ENCODE measurements at places on chromosomes 6 and 20.

GRCh38 chr20:60000271-60001042 lies 42.2 kb downstream of the CDH26 start:
- no peak for DNase-seq

- DNase-seq: peak; percentile 39
Observed at GRCh38 chr20:5511930-5512329, 195.2 kb upstream of the PROKR2 start.

DNA sequence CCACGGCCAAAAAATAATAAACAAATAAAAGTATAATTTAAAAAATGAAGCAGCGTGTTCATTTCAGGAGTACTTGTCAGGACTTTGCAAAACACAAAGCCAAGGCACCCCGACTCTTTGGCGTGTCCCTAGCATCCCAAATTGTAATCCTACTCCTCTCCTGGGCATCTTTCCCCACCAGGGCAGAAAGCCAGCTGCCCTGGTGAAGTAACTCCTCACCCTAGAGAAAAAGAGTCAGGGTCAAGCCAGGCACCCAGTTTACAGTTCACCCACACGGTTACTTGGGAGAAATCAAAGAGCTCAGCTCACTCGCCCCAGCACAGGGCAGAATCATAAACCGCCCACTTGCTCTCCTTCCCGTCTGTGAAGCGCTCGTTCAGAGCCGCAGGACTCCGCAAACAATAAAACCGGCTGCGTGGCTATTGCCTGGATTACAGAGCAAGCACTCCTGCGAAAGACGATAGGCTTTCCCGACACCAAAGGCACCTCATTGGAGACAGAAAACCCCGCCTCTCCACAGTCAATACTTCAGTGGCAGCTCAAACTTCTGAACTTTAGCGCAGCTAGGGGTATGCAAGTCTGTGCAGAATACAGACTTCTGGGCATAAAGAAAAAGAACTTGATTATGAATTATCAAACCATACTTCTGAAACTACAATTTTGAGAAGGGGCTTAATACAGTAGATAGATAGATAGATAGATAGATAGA lies 73.0 kb upstream of the NHSL1 start:
- DNase-seq: peak; percentile 76

DNA sequence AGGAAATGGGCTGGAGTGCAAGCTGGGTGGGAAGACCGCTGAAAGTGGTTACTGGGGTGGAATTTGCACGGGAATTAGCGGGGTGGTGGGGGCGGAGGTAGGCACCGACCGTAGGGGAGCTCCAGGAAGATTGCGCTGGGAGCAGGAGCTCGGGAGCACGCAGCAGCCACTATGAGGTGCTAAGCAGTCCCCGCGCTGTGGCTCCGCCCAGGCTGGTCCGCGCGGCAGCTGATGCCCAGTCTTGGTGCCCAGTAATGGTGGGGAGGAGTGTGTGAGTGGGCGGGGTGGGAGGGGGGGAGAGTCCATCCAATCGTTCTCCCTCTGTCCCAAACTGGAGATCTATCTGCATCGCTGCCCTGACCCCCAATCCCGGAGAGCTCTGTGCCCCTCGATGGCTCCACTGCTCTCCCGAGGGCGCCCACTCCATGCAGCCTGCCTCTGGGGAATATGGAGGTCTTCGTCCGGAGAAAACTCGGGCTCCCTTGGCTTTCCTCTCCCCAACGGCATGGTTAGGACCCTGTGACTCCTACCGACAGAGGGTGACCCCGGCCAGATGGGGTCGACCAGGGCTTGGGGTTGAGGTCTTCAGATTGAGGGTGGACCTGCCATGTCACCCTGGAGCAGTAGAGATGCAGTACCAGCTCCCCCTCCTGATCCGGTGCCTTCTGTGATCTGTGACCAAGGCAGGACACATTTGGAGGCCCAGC lies 5.3 kb downstream of the TP53TG5 start:
- DNase-seq: peak; percentile 77

- DNase-seq: peak; percentile 89
Observed at GRCh38 chr6:134714679-134715078, 235.2 kb downstream of the ALDH8A1 start.

- peak; percentile 77 for DNase-seq
Observed at GRCh38 chr6:149211046-149211571, 106.4 kb upstream of the TAB2 start.

DNA sequence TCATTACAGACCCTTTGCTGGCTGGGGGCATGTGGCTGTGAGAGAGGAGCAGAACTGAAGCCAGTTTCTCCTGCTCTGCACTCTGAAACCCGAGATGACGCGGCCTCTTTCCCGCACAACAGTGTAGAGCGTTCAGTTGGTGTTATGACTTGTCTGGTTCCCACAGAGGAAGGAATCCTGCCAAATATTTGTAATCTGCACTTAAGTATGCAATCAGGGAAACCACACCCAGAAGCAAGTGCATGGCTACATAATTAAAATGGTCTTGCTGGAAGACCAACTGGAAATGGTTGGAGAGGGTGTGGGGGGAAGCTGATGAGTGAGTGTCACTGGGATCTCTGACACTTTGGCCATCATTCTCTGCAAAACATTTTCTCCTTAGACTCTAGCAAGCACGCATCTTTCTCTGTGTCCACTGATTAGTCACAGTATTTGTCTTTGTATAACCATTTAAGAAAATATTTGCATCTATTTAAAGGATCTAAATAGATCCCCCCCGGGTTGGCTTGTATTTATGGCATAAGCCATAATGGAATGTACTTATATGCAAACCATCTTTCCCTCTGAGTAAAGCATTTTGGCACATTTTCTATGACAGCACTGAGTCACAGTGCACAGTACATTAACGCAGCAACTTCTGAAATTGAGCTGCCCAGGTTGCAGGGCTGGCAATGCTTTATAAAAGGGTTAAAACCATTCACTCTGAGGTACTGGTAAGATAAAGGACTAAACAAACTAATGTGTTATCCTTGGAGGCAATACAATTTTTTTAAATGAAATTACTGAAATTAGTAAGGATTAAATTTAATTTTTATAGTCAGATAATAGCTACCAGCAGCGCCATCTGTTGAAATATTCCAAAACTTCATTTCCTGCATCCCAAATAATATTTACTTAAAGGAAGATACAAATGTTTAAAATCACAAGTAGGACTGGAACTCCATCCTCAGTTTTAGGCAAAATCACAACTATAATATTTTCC lies 76.7 kb downstream of the FOXC1 start:
- DNase-seq: peak; percentile 79

DNA sequence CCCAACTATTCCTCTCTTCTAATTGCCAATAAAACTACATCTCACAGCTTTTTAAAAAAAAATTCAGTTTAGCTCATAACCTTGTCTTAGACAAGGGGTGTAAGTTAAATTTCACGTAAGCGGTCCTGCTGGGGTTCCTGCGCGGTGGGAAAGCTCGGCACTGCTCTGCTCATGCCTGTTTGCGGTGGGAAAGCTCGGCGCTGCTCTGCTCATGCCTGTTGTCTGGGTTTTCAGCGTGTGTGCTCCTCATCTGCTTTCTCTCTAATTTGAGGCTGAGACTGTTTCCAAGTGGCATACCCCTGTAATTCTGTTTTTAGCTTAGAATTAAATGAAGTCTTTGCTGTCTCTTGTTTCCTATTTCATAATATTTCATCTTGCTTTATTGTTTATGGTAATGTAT lies 18.6 kb downstream of the ARID1B start:
- DNase-seq: peak; percentile 53

DNA sequence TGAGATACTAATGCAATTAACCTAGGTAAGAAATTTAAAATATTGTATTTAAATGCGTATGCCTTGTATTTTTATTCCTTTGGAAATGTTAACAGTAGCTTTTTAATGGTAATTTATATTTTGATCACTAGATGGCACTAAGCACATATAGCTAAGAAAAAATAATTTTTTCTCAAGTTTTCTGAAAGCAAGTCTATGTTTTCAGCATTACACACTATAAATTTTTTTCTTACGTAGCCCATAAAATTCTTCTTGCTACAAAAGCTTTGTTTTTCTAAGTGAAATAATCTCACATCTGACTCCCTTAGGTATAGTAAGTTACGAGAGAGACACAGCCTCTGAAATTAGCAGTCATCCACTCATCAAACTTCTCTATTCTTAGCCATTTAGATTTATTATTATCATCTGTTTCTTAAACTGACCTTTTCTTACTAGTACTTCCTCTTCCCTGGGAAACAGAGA lies 35.7 kb downstream of the TSPYL4 start:
- no peak for DNase-seq

DNA sequence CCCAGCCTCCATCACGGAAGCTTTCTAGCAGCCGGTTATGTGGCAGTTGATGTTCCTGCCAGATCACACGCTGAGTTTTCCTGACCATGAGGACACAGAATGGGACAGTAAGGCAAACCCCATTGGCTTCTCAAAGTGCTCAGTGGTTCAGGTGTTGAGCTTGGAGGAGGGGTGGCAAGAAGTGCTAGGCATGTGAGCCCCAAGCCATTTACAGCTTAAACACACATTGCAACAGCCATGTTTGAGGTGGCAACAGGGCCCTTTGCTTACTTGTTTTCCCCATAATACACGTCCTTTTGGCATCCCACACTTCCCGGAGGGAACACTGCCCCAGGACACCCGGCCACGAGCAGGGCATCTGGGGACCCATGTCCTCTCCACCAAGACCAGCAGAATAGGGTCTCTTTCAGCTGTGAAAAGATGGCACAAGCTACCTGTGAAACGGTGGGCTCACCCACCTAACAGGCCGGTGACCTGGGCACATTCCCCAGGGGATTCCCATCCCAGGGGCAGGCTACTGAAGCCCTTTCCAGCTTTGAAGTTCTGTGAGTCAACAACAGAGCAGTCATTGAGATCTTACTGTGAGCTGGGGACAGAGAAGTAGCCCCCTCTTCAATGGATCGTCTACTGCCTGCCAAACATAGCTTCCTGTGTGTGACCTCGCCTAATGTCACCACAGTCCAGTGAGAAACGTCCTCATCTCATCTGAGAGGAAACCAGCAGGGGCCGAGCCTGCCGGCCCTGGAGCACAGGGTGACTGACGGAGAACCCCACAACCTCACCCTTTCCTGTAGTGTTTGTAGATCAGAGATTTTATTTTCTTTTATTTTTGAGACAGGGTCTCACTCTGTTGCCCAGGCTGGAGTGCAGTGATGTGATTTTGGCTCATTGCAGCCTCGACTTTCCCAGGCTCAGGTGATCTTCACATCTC lies 4.0 kb upstream of the TLDC2 start:
- no peak for DNase-seq

DNA sequence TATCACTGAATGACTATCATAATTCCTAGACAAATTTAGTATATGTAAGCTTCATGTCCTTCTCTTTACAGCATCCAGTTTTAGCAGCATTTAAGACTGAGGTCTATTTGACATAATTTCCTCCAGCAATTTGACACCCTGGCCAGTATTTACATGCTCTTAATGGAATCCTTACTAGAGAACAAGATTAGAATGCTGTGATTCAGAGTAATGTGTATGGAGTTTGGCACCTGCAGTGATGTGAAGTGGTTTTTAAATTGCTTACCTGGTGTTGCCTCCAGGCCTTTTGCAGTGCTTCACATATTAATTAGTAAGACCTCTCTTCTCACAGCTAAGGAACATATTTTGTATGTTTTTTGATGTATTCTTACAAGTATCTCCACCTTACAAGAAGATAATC lies 9.8 kb downstream of the NKX2-4 start:
- no peak for DNase-seq

GRCh38 chr20:3560578-3560977 lies 89.8 kb downstream of the ATRN start:
- DNase-seq: peak; percentile 83

DNA sequence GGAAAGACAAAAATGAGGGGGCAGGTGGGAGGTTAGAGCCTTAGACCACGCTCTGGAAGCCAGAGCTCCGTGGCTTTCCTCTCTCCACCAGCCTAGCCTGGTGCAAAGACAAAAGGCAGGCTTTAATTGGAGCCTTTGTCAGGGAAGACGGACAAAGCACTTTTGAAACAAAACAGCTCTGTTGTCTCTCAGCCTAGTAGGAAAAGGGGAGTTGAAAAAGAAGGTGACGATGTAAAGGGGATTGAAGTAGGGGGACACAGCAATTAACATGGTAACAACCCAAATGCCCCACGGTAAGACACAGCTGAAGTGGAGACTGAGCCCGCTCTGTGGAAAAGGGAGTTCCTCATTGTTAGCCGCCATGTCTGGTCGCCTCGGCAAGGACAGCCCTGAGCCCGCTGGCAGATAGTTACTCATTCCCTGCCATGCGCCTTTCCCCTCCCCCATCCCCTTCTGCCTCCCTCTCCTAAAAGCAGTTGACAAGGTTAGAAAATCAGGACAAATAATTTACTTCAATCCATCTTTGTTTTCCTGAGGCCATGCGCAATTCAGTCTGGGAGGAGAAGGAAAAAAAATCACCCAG lies 93.0 kb downstream of the TCP11 start:
- peak; percentile 67 for DNase-seq

- DNase-seq: peak; percentile 66
Observed at GRCh38 chr6:108117427-108118358, 43.2 kb upstream of the OSTM1 start.

- no peak for DNase-seq
Observed at GRCh38 chr6:99495466-99495865, 19.8 kb downstream of the USP45 start.

DNA sequence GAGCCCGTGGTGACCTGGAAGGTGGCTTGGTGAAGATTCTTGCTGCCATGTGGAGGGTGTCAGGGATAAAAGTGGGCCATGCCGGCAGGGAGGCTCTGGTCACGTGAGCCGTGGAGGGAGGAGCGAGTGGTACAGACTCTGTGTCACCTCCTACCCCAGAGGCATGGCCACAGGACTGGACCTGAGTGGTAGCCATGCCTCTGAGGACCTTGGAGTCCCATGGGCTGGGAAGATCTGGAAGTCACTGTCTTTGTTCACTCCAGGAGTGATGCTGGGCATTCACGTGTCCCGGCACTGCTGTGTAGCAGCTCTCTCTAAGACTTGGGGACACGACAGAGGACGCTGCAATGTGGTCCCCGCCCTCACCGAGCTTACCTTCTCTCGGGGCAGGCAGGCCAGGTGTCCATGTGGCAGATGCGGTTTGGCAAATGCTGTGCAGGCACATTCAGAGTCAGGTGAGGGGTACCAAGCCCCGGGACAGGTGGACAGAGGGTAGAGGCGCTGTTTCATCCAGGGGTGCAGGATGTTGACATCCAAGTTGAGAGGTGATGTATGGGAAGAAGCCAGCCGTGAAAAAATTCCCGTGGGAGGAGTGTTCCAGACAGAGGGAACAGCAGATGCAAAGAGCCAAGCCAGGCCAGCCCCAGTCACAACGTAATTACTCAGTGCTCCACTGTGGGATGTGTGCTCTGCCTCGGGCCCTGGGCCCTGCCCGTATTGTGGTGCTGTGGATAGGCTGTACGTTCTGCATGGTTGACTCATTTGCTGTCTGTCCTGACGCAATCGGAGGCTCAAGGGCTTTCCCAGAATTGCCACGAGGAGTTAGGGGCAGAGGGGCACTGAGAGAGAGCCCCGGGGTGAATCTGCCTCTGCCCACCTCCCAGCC lies 307.8 kb downstream of the TAF4 start:
- peak; percentile 35 for DNase-seq

GRCh38 chr6:21061892-21062291 lies 527.6 kb downstream of the CDKAL1 start:
- DNase-seq: no peak

DNA sequence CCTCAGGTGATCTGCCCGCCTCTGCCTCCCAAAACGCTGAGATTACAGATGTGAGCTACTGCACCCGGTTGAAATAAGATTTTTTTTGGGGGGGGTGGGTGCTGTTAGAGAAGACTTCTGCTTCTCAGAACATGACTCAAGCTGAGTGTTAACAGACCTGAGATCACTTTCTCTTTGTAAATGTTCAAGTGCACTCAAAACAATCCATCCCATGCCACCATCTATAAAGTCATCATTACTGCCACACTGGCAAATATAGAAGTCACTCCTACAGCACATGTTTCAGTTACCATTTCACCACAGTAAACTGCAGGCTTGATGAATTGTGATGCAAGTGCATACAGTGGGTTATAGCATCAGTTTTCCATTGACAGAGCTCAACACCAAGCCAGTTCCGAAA lies 9.0 kb downstream of the VPS16 start:
- no peak for DNase-seq

Measured in RPMI7951 (cell line).